ENCODE measurements at places on chromosomes 12 and 14.

DNA sequence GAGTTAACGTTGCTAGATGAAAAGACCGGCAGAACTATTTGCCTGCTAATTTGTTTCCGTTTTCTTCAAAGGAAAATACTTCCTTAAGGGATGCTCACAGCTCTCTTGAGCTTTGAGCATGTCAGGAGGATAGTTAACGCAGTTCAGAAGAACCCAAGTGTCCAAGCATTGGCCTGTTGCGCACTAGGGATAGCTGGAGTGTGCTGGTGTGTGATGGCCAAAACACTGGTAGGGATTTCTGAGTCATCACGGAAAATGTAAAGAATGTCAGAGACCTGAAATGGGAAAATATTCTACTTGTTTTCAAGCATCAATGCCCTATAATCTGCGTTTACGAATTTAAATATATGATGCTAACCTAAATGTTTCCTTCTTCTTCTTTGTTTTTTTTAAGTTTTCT, 97.8 kb downstream of the VRK1 start:
- DNase-seq = no peak

DNA sequence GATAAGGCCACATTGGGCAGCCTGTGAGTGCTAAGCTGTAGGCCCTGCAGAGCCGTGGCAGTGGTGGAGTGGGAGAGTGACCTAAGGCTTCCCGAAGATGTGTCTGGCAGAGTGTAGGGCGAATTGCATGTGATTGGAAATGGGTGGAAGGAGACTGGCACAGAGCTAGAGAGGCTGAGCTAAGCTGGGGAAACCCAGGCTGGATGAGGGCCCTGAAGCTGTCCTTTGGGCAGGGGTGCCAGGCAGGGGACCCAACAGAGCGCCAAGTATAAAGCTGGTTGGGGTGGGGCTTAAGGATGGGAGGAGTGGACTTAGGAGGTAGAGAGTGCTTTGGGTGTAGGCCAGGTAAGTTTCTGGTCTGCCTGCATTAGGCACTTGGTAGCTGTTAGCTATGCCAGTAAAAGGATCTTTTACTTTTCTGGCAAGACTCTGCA, 47.9 kb downstream of the WDR20 start:
- no peak for DNase-seq

GRCh38 chr12:124264089-124264795, 30.7 kb upstream of the RFLNA start:
- no peak for DNase-seq

- peak; percentile 69 for DNase-seq
Measured at GRCh38 chr14:75615200-75615599, 36.8 kb downstream of the FLVCR2 start.

DNA sequence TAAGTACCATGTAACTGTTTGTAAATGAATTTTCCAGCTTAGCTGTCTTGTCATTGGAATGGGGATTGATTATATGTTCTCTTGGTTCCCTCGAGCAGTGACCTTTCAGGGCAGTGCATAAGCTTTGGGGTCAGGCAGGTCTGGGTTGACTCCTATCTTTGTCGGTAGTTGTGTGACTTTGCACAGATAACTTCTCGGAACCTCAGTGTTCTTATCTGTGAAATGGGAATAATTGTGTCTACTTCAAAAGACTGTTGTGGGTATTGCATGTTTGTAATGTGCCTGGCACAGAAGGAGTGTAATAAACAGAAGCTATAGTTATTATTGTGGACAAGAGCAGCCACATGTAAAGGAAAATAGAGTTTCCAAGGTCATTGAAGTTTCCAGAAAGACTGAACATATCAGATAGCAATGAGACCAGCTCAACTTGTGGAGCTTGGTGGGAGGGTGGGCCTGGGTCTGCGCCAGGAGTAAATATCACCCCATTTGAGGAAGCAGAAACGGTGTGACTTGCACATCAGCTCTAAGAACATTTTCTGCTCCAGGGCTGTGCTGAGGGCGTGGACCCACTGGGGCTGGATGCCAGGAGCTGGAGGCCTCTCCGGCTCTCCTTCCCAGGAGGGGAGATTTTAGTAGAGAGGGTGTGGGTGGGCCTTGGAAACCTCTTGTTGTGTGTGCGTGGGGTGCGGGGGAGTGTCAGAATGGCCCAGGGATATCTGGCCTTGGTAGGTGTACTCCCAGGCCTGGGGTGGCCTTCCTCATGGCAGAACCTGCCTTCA, 19.7 kb downstream of the FOS start:
- DNase-seq = no peak

- no peak for DNase-seq
Measured at GRCh38 chr14:56005191-56006053, 112.8 kb upstream of the PELI2 start.

- no peak for DNase-seq
Measured at GRCh38 chr14:37088356-37089215, 83.8 kb downstream of the SLC25A21 start.

- DNase-seq = no peak
Measured at GRCh38 chr12:104665296-104665695, 208.5 kb downstream of the CHST11 start.

- DNase-seq = no peak
Measured at GRCh38 chr12:100399095-100399494, 42.2 kb downstream of the SLC17A8 start.

DNA sequence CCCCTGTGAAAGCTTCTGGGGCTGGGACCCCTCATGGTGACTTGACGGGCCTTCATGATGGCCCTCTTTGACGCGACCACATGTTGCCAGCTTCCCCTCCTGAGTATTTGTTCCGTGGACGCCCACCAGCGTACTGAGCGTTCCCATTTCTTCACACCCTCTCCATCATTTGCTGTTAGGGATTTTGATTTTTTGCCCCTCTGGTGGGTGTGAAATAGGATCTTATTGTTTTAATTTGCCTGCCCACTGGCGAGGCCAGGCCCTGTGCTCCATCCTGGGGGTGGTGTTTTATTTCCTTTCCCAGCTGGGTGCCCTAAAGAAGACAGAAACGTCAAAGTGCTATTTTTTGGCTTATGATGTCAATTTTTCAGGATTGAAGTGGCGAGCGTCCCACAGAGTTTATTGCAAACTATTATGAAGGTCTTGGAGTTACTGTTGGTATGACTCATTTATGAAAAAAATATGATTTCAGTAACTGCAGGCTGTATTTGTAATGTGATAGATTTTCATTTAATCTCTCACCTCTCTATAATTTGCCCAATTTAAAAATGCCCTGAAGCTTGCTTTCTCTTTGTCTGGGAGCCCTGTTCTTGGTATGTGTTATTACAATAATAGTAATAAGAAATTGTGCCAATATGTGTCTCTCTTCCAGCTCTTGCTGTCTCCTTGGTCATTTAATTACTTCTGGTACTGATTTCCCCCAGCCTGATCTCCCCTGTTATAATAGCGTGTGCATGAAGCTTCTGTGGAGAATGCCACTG, 99.6 kb downstream of the SLC25A47 start:
- no peak for DNase-seq

DNA sequence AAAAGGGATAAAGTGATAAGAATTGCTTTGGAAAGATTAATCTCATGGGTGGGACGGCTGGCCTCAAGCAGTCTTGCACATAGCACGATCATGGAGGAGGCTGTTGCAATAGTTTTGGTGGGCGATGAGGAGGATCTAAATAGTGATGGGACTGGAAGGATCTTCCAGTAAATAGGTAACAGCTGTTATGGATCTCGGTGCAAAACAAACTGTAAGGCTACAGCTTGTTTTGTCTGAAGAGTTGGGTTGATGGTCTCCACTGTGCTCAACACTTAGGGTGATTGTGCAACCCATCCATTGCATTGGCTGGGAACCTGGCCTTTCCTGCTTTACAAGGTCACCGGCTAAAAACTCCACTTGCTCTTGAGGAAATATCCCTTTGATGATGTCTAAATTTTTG, 21.0 kb downstream of the IGF1 start:
- DNase-seq = no peak

DNA sequence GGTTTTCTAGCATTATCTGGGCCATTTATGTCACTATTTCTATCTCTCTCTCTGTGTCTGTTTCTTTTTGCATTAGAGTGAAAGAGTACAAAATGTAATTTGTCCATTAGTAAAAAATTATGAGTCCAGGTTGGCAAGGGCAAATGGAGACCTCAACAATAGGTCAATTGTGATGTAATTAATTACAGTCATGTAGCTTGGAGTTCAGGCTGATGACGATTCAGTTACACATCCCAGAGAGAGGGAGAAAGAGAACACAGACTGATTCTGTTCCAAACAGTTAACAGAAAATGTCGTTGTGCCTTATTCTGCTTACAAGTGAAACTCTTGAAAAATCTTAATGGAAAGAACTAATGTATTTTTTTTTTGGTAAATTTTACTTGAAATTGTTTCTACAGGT, 83.3 kb downstream of the ATXN7L3B start:
- no peak for DNase-seq

- no peak for DNase-seq
Measured at GRCh38 chr12:81249976-81250375, 172.1 kb downstream of the ACSS3 start.

- no peak for DNase-seq
Measured at GRCh38 chr14:35986219-35986573, 160.1 kb downstream of the BRMS1L start.

GRCh38 chr12:30794591-30795409, 40.0 kb upstream of the CAPRIN2 start:
- DNase-seq = no peak

GRCh38 chr14:104600141-104600643, 4.4 kb downstream of the TMEM179 start:
- no peak for DNase-seq

GRCh38 chr12:59595565-59595882, 305 bp upstream of the SLC16A7 start:
- no peak for DNase-seq

GRCh38 chr14:74959596-74960180, 4.3 kb upstream of the PGF start:
- no peak for DNase-seq

GRCh38 chr14:33573301-33573880, 377.5 kb downstream of the EGLN3 start:
- no peak for DNase-seq

- DNase-seq = peak; percentile 53
Measured at GRCh38 chr14:99268810-99269707, 2.9 kb downstream of the BCL11B start.

DNA sequence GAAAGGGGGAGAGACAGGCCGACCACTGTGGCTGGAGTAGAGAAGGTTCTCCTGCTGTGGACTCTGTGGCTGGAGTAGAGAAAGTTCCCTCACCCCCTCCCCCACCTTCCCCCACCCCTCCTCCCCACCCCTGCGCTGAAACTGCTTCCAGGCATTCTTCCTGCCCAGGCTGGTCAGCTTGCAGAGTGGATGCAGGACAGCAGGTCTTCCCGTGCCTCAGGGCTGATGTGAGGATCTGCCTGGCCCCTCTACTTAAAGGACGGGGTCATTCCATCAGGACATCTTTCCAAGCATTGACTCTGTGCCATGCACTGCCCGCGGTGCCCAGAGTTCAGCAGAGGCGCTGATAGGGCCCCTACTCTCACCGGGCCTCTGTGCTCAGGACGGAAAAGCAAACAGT, 13.2 kb upstream of the RIMBP2 start:
- no peak for DNase-seq

GRCh38 chr12:131758016-131758739, 47.3 kb downstream of the SFSWAP start:
- DNase-seq = no peak

DNA sequence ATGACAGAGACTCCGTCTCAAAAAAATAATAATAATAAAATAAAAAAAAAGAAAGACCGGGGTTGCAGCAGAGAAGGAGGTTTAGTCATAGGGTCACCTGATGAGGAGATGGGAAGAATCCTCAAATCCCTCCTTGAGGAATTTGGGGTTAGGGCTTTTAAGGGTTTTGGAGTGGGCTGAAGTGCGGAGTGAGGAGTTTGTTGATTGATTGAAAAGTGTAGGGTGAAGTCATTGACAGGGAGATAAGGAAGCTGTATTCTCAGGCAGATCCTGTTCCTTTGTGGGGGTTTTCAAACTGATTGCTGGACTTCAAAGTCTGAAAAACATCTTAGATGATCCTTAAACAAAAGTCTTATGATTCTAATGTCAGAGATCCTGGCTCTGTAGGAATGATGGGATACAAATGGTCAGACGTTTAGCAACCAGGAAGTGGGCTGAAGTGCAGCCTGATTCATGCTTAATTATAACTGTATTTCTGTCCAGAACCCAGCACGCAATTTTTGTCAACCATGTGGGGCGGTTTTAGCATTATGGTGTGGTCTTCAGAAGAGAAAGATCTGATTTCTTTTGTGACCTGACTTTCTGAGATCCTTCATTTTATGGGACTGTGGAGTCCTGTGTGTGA, 16.0 kb downstream of the FNTB start:
- no peak for DNase-seq

GRCh38 chr14:101972126-101972866, 7.9 kb downstream of the DYNC1H1 start:
- DNase-seq = no peak

- DNase-seq = no peak
Measured at GRCh38 chr12:127310548-127310947, 956.4 kb upstream of the TMEM132C start.

DNA sequence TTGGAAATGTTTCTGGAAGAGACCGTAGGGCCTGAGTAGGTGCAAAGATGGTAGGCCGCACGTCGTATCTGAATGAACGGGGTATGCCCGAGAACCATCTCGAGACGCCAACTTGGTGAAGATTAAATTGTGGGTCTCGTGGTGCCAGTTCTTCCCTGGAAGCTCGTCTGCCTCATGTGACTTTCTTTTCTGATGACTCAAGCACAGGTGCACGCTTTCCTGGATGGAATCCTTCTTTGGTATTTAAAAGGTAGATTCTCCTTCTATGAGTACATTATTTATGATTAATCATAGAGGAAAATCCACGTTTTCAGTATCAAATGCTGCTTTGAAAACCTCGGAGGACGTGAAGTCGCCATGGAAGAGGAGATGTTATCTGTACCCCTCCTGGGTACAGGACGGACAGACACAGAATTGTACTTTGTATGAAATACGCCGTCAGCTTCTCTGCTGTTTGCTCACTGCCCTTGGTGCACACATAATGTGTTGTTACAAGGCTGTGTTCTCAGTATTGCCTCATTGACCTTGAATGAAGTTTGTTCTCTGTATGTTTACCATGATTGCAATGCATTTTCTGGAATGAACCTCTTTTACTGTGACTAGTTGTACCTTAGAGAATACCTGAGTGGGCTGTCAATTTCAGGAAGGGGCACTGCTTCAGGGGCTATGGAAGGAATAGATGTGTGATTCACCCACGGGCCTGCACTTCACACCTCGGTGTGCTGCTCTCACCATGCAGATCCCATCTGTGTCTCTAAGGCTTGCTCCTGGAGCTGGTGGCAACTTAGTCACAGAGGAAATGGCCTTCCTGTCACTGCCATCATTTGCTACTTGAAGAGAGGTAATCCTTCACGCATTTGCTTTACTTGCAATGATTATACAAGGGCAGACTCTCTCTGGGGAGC, 137.3 kb upstream of the RTL1 start:
- no peak for DNase-seq

GRCh38 chr12:128970941-128971340, 117.7 kb downstream of the GLT1D1 start:
- no peak for DNase-seq

DNA sequence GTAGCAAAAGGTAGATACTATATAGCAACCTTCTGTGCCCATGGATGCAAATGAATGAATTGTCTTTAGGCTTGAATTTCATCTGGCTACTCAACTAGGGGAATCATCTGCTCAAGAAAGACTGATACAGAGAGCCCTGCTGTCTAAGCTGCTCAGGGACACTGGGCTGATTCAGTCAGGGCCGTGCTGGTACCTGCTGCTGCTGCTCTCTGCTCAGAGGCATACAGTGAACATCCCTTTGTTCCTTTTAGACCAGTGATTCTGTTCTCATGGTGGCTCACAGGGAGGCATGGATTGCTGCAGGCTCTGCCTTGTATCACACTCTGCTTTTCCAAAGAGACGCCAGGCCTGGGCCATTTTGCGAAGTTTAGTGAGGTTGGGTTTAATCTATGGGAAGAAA, 14.1 kb downstream of the EIF2B2 start:
- DNase-seq = no peak

- DNase-seq = no peak
Measured at GRCh38 chr12:117328556-117329100, 32.8 kb downstream of the NOS1 start.
